GM23248 (cell line): ENCODE measurements at places on chromosomes 12 and 14. TPM values are rescaled to one million over a fixed set of nuclear protein-coding genes. Genes with fewer than 3 reads are reported as not detected.
A peak's percentile ranks its signal among the peaks of the same experiment; 100 is the strongest.

- DNase-seq: no peak
These were observed 87.2 kb downstream of the DDX51 start for GRCh38 chr12:132056951-132057350.

DNA sequence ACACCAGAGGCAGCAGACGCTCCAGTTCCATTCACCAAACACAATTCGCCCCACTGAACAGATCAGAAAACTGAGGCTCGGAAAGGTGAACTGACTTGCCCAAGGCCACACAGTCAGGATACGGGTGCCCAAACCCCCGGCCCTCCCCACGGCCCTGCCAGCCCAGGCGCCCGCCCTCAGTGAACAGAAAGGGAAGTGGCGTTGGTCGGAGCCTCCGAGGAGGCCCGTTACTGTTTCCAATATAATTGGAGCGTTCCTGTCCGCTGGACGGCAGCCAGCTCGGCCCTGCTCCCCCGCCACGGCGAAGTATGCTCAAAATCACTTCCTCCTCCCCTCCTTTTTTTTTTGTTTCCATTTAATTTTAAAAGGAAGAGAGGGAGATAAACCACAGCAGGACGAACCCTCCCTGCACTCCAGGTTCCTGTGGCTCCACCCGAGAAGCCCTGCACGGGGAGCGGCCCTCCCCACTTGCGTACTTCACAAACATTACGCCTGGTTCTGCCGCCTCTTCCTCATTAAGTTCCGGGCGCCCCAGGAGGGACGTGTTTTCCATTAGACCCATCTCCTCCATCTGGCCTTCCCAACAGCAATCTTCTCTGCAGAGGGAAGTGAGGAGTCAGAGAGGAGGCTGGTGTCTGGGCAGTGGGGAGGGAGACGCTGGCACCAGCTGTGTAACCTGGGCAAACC lies 61.1 kb downstream of the NCOR2 start:
- peak; percentile 76 for DNase-seq

DNA sequence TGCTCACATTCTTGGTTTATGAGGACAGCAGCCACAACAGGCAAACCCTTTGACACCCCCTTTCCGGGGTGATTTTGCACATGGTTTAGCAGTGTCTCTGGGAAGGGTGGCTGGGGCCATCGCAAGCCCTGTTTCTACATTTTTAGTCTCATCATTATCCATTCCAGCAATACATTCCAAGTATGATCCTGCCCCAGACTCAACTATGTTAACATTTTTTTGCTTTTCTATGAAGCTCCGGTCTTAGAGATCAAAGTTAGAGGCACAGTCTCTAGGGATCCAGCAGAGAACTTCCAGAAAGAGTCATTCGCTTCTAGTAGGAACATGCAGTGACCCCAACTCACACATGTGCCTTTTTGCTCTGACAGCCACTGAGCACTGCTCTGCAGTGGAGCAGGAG lies 130.9 kb downstream of the TBX5 start:
- DNase-seq: peak; percentile 17

GRCh38 chr12:48004053-48004941 lies at the start of gene COL2A1:
TSS of gene COL2A1 (minus strand) at chr12:48004476. CDS start at chr12:48004321, 155 bp downstream.
- peak; percentile 60 for DNase-seq

GRCh38 chr14:37247791-37248461 lies 50.2 kb downstream of the MIPOL1 start:
- DNase-seq: no peak

GRCh38 chr12:28963554-28963953 lies 185.5 kb upstream of the FAR2 start:
- peak; percentile 66 for DNase-seq

DNA sequence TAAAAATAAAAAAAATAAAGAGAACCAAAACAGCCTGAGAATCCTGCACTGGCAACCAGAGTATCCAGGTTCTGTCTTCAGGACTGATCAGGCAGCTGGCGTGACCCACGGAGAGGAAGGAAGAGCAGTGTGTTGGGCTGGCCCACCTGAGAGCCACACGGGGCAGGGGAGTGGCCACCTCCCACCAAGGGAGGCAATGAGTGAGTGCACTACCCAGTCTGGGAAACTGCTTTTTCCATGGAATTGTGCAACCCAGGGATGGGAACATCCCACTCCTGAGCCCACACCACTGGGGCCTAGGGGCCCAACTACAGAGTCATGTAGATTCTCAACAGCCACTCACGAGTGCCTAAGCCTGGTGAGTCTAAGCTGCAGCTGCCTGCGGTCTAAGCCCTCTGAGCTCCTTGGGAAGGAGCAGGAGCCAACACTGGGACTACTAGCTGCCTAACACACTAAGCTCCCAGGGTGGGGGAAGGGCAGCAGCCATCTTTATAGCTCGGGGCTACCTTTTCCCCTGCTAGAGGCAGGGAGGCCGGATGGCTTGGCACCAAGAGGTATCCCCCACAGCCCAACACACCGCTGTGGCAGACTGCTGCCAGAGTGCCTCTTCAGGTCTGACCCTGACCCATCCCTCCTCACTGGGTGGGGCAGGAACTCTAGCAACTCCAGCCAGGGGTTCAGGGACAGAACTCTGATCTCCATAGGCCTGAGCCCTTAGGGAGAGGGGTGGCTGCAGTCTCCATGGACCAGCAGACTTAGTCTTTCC lies 610.9 kb downstream of the RERGL start:
- DNase-seq: no peak

GRCh38 chr14:50805396-50805795 lies 25.6 kb downstream of the NIN start:
- no peak for DNase-seq

DNA sequence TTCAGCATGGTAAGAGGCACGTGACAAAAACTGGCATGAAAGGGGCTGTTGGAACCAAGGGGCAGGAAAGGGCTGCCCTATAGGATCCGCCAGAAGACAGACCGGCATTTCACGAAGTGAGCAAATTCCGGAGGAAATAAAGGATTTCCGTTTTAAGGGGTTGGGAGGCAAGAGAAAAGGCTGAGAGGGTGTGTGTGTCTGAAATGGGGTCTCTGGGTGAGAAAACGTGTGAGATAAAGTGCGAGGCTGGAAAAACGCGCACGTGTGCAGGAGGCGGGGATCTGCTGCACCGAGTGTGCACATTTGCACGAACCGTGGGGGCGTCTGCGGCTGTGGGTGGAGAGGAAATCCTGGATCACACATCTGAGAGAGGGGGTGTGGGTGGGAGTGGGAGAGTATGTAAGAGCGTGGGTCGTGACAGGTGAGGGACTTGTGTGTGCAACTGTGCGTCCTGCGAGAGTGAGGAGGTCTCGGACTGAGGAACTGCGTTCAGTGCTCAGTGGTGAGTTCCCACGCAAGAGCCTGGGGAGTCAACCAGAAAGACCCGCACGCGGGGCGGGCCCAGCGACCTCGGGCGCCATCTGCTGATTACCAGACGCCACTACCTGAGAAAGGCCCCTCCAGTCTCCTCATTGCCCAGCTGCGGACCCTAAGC lies 37.0 kb upstream of the P2RX7 start:
- peak; percentile 74 for DNase-seq

GRCh38 chr14:49058511-49058910 lies 527.7 kb downstream of the RPS29 start:
- no peak for DNase-seq

- peak; percentile 20 for DNase-seq
These were observed 478.4 kb downstream of the RAD51B start for GRCh38 chr14:68297876-68298468.

DNA sequence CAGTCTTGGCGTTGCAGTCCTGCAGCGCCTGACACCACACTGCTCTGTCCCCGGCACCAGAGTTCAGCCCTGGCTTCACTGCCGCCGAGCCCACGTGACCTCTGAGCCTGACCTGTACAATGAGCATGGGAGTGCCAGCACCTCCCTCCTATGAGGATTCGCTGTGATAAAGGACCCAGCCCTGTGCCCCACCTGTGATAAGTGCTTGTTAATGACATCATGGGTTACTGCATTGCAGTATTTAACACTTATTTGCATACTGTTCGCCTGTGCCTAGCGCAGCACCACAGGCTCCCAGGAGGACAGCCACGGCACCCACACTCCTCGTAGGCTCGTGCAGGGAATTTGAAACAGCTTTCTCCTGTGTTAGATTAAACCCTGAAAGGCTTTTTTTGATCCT lies 118.2 kb upstream of the GSC start:
- no peak for DNase-seq

- DNase-seq: peak; percentile 60
These were observed 236.4 kb downstream of the PAWR start for GRCh38 chr12:79454338-79454843.

- no peak for DNase-seq
These were observed 117.2 kb downstream of the CALM1 start for GRCh38 chr14:90514015-90514398.

GRCh38 chr14:104898870-104899510 lies 25.7 kb upstream of the PLD4 start:
- no peak for DNase-seq

GRCh38 chr14:59278111-59278510 lies 89.6 kb downstream of the DAAM1 start:
- DNase-seq: peak; percentile 95

DNA sequence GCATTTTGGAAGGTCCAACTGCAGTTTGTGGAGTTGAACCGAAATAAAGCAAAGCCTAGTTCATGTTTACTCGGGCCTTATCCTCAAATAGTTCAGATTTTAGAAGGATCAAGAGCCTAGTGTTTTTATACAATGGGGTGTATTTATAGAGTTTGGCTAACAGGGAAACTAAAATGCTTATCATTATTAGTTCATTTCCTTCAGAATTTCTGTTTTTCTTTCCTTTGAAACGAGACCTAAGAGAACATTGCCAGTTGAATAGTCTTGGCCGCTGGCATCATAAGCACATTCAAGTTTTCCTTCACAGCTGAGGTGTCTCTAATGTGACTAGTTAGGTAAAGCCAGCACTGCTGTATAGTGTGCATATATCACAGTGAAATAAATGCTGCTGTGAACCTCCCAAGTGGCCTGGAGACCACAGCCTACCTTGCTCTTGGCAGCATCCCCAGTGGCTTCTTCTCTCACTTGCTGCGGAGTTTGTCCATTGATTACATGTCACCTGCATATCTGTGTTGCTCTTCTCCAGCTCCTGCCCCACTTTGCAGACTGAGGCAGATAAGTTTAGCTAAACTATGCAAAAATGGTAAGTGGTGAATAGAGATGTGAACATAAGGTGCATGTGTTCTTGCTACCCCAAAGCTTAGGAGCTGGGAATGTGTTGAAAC lies 88.8 kb downstream of the ANO6 start:
- no peak for DNase-seq

DNA sequence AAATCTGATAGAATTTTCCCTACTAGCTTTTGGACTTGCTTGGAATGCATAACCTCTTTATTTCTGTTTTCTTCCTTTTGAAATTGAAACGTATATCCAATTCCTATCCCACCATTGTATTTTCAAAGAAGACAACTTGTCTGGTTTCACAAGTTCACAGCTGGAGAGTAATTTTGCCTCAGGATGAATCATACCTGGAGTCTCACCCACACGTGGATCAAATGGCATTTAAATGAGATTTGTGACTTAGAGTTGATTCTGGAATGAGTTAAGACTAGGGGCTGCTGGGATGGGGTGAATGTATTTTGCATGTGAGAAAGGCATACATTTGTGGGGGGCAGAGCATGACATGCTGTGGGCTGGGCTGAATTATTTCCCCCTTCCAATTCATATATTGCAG lies 516.5 kb upstream of the MGAT4C start:
- peak; percentile 57 for DNase-seq

GRCh38 chr12:121376754-121377697 lies 22.9 kb upstream of the RNF34 start:
- no peak for DNase-seq

DNA sequence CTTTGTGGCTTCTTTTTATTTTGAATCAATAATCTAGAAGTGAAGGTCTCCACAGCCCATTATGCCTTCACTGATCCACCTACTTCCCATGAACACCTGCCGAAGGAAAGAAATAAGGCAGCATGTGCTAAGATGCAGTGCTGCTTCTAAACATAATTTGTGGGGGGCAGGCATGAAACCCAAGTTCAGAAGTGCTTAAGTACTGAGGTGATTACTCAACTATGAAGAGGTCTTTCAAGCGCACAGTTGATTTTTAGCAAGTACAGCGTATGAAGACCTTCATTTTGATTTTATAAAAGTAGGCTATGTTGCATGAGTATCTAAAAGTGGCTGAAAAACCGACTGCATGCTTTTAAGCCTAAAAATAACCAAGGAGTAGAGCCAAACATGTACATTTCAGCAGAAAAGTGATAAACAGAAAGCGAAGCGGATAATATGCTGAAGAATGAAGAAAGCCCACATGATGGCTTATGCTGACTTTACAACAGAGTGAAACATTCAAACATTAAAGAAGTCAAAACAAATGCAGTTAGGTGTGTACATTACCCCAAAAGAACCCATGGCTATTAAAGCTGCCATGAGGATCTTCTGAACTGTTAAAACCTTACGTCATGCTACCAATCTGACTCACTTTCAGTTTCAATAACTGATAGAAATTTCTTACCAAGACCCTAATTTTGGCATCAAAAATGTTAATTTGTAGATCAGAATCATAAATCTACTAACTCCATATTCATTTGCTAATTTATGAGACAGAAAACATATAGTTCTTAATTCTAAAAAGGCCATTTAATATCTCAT lies 29.3 kb downstream of the KICS2 start:
- DNase-seq: no peak

Gene TSPAN11
- total RNA-seq: 0.76 and 1.9 TPM in 2 replicates

Gene LRRC10
- total RNA-seq: not detected in 2 replicates

Gene AMIGO2
- total RNA-seq: 25.7 and 29.9 TPM in 2 replicates

Gene LTBP2
- 441 and 456 TPM in 2 replicates for total RNA-seq

Gene STAT2
- total RNA-seq: 208 and 220 TPM in 2 replicates

Gene FGD6
- 5.9 and 6.4 TPM in 2 replicates for total RNA-seq

Gene ADAM21
- total RNA-seq: 0.97 TPM in 1 of 2 replicates, not detected in the other

Gene DCP1B
- total RNA-seq: 14.9 and 16.5 TPM in 2 replicates

Gene PPP4R4
- total RNA-seq: under 0.01 and 0.22 TPM in 2 replicates
